ENCODE measurements at places on chromosomes 1 and 21. TPM values are rescaled to one million over a fixed set of nuclear protein-coding genes. Genes with fewer than 3 reads are reported as not detected.

- DNase-seq, result no peak
These were observed 5.4 kb downstream of the PRAMEF12 start for GRCh38 chr1:12778907-12779306.

DNA sequence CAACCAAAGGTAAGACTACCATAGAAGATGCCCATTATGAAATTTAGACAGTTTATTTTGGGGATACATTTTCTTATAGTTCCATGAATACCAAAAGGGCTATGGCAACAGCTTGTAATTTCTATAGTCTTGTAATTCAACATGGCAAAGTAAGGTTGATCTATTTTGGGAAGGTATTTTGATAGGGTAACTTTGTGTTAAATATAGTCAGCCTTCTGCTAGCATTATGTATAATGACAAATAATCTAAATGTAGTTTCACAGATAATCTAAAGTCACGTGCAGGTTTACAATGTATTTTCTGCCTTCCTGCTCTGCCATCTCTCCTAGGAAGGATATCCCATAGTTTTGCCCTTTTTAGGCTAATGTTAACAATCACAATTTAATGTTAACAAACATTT is 85.9 kb upstream of the DPH5 start:
- DNase-seq, result no peak

PARS2 gene
- polyA plus RNA-seq, result 5.5 TPM

TMEM240 gene
- 4.6 TPM for polyA plus RNA-seq

DNM3 gene
- polyA plus RNA-seq, result 7.4 TPM
